ENCODE measurements at places on chromosomes 11 and 22.

GRCh38 chr11:104918113-104918824 lies 20.0 kb upstream of the CASP12 start:
- peak; percentile 90 for DNase-seq

GRCh38 chr11:90884181-90884580 lies 661.3 kb upstream of the CHORDC1 start:
- DNase-seq: no peak

DNA sequence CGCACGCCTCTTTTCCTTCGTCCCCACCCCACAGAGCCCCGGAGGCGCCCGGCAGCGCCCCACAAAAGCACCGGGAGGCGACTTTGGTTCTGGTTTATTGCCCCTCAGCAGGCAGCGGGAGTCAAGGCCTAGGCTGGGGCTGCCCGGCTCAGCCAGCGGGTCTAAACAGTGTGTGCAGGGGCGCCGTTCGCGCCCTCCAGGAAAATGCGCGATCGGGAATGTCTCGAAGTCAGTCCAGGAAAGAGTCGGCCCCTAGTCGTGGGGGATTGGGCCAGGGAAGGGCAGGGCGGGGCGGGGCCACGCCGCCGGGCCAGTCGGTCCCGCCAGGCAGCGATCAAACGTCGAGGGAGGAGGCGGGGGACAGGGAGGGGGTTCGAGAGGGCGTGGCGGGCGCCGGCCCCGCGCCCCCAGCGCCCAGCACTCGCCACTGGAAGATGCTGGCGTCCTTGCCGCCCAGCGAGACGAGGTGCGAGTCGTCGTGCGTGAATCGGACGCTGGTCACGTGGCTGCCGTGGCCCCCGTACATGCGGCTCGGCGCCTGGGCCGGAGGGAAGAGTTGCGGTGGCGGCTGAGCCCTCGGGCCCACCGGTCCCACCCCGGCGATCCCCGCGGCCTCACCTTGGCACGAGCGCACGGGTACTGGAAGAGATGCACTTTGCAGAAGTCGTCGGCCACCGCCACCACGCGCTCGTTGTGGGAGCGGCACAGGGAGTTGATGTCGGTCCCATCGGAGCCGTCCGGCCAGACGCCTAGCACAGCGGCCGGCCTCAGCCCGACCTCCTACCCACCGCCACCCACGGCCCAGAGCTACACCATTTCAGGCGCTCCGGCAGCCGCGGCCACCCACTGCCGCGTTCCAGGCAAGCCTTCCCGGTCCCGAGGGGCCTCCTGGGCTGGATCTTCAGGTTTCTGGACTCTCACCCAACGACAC lies 741 bp upstream of the MTA2 start:
- DNase-seq: peak; percentile 48

- no peak for DNase-seq
Measured at GRCh38 chr11:2891326-2892214, 6.0 kb upstream of the CDKN1C start.

- no peak for DNase-seq
Measured at GRCh38 chr11:75245356-75246005, 4.9 kb downstream of the TPBGL start.

- no peak for DNase-seq
Measured at GRCh38 chr11:123183391-123184099, 11.5 kb downstream of the CLMP start.

DNA sequence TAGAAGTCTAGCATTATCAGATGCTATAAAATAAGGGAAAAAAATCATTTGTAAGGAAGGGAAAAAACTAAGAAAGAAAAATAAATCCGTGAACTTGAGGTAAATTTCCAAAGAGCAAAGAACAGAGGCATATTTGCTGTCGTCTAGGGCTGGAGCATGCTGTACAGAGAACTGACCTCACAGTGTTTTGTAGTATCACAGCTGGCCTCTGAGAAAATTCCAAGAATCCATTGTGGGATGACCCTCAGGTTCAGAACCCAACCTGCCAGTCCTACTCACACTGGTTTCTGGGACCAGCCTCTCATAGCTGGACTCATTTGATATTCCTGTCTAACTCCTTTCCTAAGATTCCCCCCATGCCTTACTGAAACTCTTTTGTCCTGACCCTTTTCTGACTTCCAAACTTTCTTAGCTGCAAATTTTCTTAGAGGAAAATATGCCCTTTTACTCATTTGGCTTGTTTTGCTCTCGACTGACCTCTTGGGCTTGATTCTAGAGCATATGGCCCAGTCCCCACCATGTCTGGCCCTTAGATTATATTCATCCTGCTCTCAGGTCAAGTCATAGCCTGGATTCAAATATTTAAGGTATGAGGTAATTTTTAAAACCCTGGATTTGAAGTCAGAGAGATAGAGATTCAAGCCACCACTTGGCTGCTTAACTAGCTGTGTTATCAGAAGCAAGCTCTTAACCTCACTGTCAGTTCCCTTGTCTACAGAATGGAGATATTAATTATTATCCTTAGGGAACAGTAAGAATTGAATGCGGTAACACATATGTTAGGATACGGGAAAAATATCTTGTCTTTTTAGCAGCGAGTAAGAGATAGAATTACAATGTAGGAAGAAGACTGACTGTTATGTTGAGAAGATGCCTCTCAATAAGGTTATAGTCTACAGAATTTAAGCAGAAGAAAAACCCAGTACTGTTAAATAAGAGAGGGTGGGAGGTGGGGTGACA lies 89.7 kb upstream of the KCNA4 start:
- DNase-seq: peak; percentile 10

- no peak for DNase-seq
Measured at GRCh38 chr11:61357233-61357893, 4.3 kb downstream of the CYB561A3 start.

Measured in fibroblast of pulmonary artery (primary cell).